CD8-positive, alpha-beta T cell (primary cell): ENCODE measurements at places on chromosomes 3 and 15. TPM values are rescaled to one million over a fixed set of nuclear protein-coding genes. Genes with fewer than 3 reads are reported as not detected.

TRH gene
- total RNA-seq: not detected

GRCh38 chr15:68379058-68379758, 52.8 kb downstream of the ITGA11 start:
- peak; percentile 7 for DNase-seq

- DNase-seq: no peak
These were observed 180.6 kb downstream of the ANXA2 start for GRCh38 chr15:60217161-60217560.

- DNase-seq: no peak
These were observed 54.2 kb upstream of the RBMS3 start for GRCh38 chr3:29226706-29227105.
